ENCODE measurements at places on chromosomes 6 and 20. TPM values are rescaled to one million over a fixed set of nuclear protein-coding genes. Genes with fewer than 3 reads are reported as not detected.
A peak's percentile ranks its signal among the peaks of the same experiment; 100 is the strongest.

DNA sequence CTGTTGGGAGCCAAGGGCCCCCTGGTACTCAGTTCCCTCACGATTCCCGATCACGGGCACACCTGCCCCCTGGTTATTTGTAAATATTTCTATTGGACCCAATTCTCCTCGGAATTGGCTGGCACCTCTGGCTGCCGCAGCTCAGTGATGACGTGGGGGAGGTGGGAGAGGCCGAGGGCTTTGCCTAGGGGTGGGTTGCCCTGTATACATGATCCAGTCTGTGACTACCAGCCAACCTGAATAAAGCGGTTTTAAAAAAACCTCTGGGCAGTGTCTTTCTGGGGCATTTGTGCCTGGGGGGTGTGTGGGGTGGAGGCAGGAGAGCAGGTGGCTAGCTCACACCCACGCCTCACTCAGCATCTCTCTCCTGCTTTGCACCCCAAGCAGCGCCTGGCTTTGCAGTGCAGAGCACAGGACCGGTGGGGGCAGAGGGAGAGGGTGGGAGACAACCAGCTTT, 42.2 kb downstream of the VSTM2L start:
- DNase-seq, result no peak

GRCh38 chr6:24825130-24825630, 26.5 kb upstream of the ARMH2 start:
- no peak for DNase-seq

GRCh38 chr20:1434571-1435336, 31.9 kb downstream of the NSFL1C start:
- peak; percentile 61 for DNase-seq

The ARMC2 gene
- total RNA-seq, result 12.5 TPM

DNA sequence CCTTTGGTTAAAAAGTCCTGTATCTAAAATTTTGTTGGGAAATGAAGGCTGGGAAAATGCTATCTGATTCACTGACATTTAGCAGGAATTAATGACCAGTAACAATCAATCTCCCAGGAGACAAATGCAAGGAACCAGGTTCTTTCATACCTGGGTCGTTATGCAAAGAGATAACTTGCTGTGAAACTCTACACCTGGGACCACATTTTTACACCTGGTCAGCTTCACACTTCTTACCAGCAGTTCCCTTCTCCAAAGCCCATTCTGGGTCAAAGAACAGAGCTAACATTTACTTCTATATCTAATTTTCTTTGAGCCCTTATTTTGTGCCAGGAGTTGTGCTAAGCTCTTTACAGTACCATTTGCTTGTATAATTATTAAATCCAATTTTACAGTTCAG, 27.4 kb upstream of the STXBP5 start:
- DNase-seq, result no peak
